Retinal pigment epithelial cell (primary cell): ENCODE measurements at places on chromosomes 13 and 19.

DNA sequence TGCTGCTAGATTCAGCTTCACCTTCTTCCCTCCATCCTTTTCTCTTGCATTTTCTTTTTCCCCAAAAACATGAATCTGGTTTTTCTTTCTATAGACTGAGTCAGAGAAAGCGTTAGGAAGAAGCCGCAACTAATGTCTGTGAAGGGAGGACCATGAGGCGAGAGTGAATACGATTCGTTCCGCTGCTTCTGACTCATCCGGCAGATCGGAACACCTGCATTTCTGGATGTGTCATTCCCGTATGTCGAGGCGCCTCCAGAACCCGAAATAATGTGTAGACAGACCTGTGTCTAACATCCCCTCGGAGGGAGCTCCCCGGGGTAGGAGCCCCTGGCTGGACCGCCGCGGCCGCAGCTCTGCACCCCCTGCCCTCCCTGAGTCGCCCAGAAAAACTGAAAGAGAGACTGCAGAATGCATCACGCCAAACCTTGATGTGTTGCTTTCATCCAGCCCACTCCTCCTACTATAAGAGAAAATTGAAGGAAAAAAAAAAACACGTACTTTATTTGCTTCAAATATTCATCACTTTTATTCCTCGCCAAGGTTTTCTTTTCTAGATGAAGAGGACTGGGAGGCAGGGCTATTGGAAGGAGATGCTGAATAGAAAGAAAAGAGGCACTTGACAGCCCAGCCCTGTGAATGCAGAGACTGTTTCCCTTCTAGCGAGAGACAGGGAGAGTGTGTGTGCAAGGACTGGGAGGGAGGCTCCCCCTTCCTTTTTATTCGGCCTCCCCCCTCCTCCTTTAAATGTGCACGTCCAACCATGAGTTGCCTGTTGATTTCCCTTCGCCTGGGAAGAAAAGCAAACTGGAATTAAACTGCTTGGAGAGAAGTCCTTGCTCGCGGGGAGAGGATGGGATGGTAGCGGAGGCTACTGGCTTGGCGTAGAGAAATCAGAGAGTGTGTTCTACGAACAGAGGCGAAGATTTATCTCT is 616 bp upstream of the PCDH17 start:
- DNase-seq: no peak

DNA sequence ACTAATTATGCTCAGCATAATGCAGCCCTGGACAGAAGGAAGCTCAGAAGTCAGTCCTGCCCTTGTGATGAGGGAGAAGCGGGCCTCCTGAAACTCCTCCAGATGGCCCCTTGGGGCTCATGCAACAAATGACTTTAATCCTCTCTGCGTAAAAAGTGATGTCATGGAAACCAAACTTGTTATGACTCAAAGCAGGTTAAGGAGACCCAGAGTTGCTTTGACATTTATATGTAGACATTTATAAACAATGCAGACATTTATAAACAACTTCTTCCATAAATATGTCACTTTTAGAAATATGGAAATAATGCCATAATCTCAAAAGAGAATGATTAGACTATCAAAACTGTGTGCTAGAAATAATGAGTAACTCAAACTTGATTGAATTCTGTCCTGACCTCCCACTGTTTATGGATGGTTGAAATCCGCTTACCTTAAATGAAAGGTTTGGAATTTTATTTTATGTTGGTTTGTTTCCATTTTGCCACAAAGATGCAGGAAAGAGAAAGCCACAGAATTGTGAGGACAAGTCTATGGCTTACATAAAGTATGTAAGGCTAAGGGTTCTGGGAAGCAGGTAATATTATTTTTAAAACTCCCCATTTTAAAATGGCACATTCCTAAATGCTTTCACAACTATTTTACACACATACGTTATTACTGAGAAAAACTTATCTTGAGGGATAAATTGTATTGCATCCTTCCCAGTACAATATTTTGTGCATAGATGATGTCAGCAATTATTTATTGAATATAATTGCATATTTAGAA is 73.7 kb downstream of the CYSLTR2 start:
- peak; percentile 71 for DNase-seq

DNA sequence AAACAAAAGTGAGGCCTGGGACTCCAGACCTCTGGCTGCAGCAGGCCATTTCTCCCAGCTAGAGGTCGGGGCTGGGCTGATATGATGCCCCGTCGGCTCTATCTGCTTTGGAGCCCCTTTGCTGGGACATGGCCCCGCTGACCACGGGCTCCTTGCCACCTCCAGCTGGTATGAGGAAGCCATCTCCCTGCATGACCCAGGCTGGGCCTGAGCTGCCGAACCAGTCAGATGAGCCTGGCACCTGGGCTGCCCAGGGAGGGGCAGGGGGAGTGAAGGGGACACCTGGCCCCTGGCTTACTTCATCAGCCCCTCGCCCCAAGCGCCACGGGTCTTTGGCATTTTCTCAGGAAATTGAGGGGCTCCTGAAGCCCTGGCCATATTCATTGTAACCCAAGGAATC is 7.8 kb downstream of the ZSWIM4 start:
- no peak for DNase-seq

DNA sequence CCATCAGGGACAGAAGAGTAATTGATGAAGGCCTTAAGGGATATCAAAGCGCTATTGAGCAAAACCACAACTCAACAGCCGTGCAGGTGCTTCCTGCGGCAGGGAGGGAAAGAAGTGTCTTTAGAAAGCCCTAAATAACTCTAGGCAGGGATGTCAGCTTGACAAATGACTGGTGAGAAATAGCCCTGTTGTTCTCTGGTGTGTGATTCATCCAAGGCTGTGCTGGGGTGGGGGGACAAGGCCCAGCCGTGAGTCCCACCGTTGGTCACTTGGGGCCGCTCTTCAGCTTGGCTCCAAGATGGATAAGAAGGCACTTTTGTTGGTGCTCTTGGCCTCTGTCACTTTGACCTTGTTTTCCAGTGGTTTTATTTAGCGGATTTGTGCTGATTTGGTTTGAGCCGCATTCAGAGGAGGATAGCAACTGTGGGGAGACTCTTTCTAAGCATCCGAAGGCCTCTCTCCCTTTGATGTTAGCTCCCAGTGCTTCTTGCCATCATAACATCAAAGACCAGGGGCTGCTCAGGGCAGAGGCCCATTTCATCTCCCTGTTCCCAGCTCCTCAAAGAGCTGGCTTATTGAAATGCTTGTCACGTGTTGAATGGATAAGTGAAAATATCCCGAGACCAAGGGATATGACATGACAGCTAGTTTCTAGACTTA is 130.3 kb upstream of the SERP2 start:
- DNase-seq: no peak

DNA sequence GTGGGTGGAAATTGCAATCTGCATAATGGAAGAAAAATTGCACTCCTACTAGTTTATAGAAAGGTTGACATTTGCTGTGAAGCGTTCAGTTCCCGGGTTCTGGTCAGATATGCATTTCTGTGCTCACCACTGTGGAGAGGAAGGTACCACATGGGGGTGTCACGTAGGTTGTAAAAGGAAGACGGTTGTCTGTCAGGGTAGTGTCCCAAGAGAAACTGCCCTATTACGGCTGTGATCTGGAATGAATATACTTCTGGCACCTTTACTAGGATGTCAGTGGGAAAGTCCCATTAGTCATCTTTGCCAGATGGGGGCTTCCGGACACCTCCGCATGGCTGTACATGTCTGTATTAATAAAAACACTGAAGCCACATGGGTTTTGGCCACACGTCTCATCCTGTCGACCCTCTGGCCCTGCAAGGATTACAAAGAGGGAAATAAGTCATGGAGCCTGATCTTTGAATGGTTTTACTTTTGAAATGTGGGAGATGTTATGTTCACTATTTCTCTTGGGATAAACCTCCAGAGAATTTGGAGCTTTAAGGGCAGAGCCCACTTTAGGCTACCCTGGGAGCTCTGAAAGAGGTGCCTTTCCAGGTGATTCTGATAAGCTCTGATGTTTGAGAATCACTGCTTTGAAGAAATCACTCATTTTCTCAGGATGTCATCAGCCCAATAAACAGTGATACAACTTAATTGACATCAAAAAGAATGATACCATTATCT is 133.9 kb downstream of the AKAP11 start:
- DNase-seq: no peak

DNA sequence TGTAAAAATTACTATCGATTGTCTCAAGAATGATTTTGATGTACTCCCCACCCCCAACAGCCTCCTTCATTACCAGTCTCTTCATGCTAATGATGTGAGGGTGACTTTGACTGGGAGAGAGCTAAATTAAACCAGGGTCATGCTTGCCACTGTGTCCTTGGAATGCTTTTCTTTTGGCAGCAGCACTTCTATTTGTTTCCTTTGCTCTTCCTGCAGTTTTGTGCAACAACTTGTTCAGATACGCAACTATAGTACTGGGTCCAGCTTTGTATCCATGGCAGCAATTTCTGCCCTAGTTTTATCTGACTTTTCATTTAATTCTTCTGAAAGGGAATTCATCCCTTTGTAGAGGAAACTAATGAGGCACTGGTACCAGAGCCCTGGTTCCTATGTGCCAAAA is 2792.1 kb downstream of the PCDH9 start:
- no peak for DNase-seq

DNA sequence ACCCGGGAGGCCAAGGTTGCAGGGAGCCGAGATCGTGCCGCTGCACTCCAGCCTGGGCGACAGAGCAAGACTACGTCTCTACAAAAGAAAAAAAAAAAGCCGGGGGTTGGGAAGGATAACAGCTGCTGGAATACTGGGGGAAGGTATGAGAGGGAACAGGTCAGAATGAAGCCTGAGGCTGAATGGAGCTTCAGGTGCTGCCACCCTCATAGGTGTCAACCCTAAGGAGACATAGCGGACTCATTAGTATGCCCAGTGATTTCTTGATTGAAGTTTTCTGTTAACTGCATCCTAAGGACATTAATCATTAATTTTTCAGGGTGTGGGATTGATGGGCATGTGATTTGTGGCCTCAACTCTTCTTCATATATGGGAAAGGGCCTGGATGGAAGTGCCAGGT is 6.0 kb downstream of the SMARCA4 start:
- no peak for DNase-seq

GRCh38 chr19:33150852-33151518 is 19.1 kb downstream of the WDR88 start:
- DNase-seq: no peak

GRCh38 chr19:48421548-48421947 is 24.2 kb upstream of the GRWD1 start:
- no peak for DNase-seq
